ENCODE measurements at places on chromosomes 2 and 18.

- DNase-seq, result no peak
These were observed 8.2 kb downstream of the APLF start for GRCh38 chr2:68475576-68475975.

GRCh38 chr2:67628892-67629291 is 231.8 kb downstream of the ETAA1 start:
- no peak for DNase-seq

GRCh38 chr2:88831792-88832248 is 140.3 kb downstream of the RPIA start:
- no peak for DNase-seq

- no peak for DNase-seq
These were observed 260.0 kb downstream of the ASXL3 start for GRCh38 chr18:33838054-33838453.

DNA sequence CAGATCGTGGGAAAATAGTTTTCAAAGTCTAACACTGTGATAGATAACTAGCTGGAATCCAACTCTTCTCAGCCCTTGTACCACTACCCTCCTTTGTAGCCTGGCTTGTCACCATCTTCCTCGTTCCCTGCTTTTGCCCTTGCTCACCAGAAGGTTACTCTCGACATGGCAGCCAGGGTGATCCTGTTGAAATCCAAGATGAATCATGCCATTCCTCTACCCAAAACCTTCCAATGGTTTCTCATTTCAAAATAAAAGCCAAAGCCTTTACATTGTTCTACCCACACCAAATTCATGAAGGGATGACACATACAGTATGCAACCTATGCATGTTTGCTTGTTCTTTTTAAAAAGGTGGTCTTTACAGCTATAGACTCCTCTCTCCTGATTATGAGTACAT is 45.7 kb downstream of the STAT4 start:
- no peak for DNase-seq

DNA sequence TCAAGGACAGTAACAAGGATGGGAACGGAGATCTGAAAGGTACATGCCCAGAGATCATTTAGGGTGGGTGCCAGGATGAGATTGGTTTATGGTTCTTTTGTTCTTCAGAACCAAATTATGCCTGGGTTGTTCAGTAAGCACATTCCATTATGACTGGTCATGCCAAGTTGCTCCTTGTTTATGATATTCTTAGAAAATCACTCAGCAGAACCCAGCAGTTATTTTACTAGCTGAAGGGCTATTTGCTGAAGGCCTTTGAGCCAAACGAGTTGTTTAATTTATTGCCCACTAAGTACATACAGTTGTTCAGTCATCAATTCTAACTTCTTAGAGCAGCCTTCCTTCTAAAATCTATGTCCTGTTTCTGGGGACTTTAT is 635 bp downstream of the SLC3A1 start:
- no peak for DNase-seq

DNA sequence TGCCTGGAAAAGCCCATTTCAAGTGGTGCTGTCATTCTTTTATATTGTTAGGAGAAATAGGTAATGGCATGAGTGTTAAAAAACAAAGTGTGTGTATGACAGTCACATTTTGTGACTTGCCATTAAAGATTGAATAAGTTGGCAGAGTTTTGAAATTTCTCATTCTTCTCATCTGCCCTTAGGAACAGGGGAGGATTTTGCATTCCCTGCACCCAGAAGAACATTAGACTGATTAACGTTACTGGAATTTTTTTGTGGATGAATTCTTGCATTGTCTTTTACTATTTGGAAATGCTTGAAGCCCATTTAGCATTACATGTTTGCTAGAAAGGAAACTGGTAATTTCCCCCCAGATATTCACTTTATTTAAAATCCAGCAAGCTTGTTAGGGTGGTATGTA is 162.2 kb downstream of the BABAM2 start:
- no peak for DNase-seq

GRCh38 chr2:151157000-151157735 is 104.5 kb downstream of the RBM43 start:
- DNase-seq, result no peak

DNA sequence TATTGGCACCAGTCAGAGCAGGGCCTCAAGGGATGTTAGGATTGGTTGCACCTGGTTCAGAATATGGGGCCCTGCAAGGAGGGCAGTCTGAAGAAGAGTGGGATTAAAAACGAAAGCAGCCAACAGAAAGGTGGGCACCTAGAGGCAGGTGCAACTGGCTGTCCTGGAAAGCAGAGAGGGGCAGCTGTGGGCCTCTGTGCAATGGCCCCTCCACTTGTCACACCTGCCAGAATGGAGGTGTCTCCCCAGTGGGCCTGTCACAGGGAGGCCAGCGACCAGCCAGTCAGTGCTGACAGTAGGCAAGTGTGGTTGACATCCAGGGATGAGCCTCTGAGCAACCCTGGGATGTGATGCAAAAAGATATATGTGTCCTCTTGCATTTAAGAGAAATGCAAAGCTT is 37.7 kb downstream of the INPP4A start:
- DNase-seq, result no peak

All from non-pigmented ciliary epithelial cell (primary cell).